ENCODE measurements at places on chromosomes 1 and 21.

DNA sequence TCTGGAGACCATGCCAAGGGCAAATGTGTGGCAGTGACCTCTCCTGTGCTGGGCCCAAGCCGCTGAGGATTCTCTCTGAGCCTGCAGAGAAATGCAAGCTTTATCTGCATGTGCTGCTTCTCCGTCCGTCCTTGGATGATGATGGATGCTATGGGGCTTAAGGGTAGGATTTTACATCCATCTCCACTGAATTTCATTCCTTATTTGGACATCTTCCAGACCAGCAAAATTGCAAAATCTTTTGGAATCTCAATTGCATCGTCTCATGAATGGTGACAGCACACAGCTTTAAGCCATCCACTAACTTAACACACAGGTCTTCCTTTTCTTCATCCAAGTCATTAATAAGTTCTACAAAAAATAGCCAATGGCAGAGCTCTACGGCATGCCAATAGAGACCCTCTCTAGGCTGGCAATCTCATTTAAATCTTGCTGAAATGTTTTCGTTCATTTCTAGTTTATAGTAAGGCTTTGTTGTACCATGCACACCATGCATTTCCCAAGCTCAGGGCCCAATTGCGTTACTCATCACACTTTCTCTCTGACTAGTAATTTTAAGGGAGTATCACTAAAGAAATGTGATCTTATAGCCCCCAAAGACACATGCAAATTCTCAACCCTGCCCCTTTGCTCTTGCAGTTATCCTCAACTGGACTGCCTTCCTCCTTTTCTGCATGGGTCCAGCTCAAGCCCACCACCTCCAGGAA lies 11.1 kb downstream of the BATF3 start:
- DNase-seq, result no peak

DNA sequence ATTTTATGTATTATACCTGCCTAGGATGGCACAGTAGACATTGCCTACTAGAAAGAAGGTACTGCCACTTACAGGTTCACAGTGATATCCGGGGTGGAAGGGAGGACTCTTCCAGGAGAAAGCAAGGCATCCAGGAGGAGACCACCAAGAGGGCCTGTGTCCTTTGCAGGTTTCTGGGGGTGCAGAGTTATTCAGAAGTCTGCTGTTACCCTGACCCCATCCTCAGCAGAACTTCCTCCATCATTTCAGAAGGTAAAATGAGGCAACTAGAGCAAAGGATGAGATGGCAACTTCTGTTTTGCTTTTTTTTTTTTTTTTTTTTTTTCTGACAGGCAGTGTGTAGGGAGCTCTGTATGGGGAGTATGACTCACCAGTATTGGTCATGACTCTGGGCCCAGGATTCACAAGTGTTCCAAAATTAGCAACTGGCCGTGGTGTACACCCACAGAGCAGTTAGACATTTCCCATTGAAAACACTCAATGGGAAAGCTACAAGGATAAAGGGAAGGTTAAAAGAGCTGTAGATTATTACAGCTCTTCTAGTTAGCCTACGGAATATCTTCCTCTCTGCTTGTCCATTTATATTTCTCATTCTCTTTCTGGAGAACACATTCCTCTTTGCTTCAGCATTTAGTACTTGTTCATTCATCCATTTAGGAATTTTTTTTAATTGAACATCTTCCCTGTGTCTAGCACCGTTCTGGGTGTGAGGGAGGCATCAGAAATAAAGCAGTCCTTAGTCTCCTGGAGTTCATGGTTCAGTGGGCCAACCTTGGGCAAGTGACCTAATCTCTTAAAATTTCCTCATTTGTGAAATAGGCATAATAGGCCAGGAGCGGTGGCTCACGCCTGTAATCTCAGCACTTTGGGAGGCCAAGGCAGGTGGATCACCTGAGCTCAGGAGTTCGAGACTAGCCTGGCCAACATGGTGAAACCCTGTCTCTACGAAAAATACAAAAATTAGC lies 50.5 kb upstream of the PPP2R5A start:
- peak; percentile 20 for DNase-seq

DNA sequence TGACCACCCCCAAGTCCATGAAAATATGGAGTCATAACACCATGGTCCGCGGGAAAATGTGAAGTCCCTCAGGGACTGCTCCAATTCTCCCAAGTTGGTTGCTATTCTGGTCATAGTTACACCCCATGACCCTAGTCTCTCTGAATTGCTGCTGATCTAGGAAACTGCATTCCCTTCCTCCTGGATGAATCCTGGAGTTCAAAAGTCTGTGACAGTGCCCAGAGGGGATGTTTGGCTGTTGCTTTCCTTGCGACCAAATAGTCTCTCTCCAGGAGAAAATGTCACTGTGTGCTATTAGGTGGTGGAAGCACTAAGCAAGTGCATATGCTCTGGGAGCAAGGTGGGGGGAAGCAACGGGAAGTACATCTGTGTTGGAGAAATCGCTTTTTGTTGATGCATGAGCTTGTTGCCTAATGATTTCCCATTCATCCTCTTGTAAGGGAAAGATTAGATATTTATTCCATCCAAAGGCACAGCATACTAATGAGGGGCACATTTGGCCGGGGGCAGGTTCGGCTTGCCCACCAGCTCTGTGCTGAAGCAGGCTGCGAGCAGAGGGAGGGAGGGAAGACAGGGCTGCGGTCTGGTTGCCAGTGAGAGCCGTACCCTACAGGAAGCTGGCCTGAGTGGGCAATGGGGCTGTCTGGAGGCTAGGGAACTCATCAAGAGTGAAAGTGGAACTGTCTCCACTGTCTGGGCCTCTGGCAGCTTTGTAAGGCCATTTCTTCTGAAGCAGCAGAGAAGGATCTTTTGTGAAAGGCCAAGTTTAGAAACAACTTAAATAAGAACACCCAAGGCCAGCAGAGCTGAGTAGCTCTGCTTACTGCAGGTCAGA lies 27.2 kb downstream of the SYT6 start:
- no peak for DNase-seq

GRCh38 chr1:202547215-202547614 lies 163.0 kb downstream of the SYT2 start:
- DNase-seq, result no peak

GRCh38 chr21:35226968-35227744 lies 178.1 kb upstream of the RUNX1 start:
- DNase-seq, result peak; percentile 33

DNA sequence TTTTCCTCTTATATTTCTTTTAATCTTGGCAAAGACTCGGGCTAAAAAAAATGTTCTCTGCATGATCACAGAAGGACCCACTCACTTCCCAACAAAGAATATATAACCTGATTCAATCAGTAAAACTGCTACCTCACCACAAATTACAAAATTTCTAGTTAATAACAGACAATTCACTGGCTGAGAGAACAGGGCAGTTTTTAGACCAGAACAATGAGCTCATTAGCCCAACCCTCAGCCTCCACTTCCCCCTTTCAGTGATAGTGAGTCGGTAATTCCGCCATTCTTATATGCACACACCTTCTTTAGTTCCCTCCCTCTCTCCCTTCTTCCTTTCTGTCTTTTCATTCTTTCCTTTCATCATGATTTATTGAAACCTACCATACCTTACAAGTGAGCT lies 8.9 kb downstream of the SIPA1L2 start:
- DNase-seq, result no peak

DNA sequence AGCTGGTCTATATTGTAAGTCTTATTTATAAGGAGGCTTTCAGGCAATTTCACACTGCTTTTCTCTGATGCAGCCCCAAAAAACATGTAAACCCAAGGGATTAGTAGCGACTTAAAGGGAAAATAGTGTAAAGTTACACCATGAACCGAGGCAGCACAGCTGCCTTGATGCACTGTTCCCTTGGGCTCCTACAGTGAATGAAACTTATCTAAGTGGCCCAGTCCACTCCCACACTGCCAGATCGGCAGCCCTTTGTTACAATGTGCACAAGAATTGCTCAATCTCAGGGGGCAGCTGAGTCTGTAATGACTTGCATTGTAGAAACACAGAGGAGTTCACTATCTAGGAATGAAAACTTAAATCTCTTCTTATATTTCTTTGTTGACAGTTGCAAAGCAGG lies 120.8 kb upstream of the ADGRL2 start:
- DNase-seq, result no peak

DNA sequence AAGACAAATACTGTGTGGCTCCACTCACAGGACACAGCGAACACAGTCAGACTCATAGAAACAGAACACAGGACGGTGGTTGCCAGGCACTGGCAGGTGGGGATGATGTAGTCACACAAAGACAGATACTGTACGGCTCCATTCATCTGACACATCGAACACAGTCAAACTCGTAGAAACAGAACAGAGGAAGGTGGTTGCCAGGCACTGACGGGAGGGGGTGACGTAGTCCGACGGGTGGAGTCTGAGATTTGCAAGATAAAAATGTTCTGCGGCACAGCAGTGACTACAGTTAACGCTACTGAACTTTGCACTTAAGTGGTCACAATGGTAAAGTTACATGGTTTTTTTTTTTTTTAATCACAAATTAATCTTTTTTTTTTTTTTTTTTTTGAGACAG lies 18.7 kb downstream of the C21orf58 start:
- DNase-seq, result no peak

DNA sequence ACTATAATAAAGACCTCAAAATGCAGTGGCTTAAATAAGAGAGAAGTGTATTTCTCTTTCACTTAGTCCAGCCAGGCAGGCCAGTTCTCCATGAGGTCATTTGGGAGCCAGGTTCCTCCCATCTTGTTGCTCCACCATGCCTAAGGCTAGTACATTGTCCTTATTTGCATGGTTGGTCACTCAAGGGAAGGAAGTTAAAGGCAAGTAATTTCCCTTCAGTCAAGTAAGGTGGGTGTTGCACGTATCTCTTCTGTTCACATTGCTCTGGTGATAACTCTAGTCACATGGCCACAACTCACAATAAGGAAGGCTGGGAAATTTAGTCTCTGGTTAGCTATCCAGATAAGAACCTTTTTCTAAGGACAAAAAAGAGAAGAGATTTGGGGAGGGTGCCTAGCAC lies 27.2 kb upstream of the TADA1 start:
- DNase-seq, result no peak

DNA sequence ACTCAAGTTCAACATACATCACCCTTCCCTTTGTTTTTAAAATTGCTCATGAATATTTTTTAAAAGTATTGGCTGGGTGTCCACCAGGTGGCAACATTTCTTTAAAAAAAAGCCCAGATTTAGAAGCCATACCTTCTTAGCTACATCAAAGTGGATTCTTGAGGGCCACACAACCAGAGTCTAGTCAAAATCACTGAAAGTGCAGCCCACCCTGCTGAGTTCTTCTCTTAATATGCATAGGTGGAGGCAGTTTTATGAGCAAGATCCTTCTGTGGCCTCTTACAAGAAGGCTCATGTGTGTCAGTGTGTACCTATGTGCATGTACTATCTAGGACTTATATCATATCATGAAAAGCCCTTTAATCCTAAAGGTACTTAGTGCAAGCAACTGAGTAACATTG lies 16.9 kb upstream of the GNG12 start:
- DNase-seq, result no peak

- no peak for DNase-seq
These were observed 107.6 kb upstream of the ETV3 start for GRCh38 chr1:157245823-157246222.

DNA sequence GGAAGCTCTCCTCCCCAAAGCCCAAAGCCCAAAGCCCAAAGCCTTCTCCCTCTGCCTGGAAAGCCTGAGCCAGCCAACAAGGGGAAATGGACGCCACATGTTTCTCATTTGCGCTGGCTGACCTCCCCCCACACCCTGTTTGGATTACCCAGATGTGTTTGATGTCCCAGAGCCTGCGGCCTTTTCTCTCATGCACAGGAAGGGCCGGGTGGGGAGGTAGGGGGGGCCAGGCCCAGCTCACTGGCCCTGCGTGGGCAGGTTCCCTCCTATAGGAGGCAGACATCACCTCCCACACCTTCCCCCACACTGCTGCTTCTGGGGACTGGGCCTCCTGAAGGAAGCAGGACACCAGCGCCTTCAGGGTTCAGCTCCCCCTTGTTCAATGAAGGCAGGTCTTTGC lies 116.3 kb downstream of the NAV1 start:
- no peak for DNase-seq

DNA sequence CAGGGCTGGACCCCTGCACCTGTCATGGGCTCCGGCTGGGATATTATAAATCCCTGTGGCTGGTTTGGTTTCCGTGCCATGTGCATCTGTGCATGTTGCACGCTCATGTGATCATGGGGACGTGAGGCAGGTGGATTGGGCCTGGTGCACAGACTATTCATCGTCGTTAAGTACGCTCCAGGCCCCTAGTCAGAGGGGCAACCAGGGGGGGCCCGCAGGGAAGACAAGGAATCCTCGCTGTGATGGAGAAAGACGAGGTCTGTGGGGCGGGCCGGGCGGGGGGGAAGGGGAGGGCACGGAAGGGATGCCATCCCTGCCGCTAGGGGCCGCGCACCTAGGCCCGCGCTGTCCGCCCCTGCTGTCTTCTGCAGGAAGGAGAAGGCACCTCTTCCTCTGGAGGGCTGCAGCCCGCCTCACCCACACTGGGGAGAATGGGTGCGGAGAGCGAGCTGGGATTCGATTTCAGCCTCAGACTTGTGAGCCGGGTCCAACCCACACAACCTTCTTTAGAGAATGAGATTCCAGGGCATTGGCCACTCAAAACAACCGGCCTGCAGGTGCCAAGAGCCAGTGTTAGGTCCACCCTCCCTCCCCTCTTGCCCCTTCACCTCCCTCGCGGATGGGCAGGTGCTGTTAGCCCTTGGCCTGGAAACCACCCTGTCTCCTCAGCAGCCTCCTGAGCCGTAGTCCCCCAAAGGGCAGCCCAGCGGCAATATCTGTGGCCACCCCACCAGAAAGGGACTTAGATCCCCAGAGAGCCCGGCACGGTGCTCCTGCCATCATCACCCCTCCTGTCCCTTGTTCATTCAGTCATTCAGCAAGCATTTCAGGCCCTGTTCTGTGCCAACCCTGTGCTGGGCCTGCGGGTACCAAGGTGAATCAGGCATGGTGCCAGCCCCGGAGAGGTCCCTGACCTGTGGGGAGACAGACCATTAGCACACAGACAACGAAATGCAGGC lies 950 bp upstream of the LRP8 start:
- peak; percentile 13 for DNase-seq

DNA sequence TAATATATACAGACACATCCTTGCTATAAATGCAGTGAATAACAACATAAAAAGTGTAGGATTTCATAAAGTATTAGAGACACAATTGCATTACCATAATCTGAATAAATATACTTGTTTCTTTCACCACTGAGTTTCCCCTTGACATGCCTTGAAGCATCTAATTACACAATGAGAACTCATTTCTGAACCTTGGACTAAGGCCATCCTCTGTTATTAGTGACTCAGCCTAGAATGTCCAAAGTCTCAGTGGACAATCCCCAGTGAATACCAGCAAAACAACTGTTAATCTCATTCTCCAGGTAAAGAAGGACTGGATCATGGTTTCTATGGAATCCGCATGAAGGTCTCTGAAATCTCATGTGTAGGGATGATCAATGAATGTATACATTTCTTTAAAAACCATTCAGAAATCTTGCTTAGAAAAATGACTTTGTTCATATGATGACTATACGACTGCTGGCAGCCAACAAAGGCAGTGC lies at the start of gene OR2L5:
Gene OR2L5, plus strand, starts transcription at position 432 of the 482 bp plus-strand sequence. CDS start 8,288 bp downstream, outside the sequence.
- no peak for DNase-seq

- no peak for DNase-seq
These were observed 2.6 kb upstream of the CCDC28B start for GRCh38 chr1:32197837-32198236.

- DNase-seq, result no peak
These were observed 101.2 kb downstream of the ZSCAN20 start for GRCh38 chr1:33573661-33574060.

- peak; percentile 28 for DNase-seq
These were observed 32.9 kb downstream of the GPA33 start for GRCh38 chr1:167057241-167057688.

Measured in activated CD4-positive, alpha-beta T cell treated with anti-CD3 and anti-CD28 coated beads, Interleukin-2, amount 50 U/mL, for 48 hours (primary cell).